CD4-positive, alpha-beta T cell treated with Interleukin-1 beta for 1 hour (primary cell): ENCODE measurements at places on chromosomes 2 and 18.

- DNase-seq: no peak
Observed at GRCh38 chr18:11886577-11887110, 21.5 kb downstream of the MPPE1 start.

DNA sequence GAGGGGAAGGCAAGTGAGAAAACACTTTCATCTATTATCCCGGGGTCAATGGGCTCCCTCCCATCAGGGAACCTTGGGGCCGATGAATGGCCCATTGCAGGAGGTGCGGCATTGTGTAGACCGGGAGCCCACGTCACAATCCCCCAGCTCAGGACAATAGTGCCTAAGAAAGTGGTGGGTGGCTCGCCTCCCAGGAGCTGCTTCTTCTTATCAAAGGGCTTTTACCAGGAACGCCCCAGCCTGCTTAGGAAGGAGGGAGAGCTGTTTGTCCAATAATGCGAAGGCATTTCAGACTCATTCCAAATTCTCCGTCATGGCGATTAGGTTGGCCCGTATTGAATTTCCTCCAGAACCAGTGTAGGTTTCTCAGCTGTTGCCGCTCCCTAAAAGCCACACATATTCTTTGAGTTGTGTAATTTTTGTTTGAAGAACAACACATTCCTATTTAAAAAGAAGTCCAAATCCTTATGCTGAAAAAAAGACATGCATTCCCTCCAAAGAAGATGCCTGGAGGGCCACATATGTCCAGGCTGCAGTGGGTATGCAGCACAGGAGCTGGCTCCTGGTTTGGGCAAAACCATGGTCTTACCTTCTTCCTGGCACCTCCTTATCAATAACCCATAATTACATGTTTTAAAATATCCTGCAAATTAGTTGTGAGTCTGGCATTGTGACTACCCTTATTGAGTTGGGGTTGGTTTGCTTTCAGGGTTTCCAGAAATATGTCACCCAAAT, 264.7 kb downstream of the MYCN start:
- DNase-seq: no peak

GRCh38 chr2:8886876-8887275, 49.5 kb upstream of the KIDINS220 start:
- no peak for DNase-seq

GRCh38 chr2:235570966-235571692, 77.3 kb downstream of the AGAP1 start:
- DNase-seq: no peak

DNA sequence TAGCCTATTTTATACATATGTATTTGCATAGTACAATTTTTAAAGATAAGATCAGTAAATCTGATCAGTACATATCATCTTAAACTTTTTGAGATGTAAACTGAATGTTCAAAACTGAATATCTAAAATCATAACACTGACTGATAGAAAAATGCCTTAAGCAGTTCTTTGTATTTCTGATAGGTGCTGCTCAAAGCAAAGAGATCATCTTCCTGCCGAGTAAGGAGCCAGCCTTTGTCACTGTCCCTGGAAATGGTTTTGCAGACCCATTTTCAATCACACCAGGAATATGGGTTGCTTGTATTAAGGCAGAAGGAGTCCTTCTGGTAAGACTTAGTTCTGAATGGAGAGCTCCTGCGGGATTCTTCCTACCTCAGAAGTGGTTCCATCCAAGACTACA, 135.0 kb downstream of the LAMA3 start:
- DNase-seq: no peak

DNA sequence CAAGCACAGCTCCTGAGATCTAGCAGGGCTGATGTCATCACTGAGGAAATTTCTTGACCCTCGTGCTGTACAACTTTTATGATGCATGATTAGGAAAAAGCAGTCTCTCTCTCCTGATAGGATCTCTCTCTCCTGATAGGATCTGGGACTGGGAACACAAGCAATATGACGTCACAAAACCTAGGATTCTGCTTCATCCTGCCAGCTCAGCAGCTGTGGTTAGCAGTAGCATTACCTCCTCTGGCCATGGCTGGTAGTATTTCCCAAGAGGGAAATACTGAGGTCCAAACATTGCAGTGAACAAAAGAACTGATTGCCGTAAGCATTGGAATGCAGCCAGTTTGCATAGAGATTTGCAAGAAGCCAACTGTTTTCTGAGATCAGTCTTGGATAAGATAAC, 521.2 kb upstream of the POU3F3 start:
- no peak for DNase-seq

GRCh38 chr2:155151945-155152344, 453.4 kb downstream of the KCNJ3 start:
- DNase-seq: no peak

DNA sequence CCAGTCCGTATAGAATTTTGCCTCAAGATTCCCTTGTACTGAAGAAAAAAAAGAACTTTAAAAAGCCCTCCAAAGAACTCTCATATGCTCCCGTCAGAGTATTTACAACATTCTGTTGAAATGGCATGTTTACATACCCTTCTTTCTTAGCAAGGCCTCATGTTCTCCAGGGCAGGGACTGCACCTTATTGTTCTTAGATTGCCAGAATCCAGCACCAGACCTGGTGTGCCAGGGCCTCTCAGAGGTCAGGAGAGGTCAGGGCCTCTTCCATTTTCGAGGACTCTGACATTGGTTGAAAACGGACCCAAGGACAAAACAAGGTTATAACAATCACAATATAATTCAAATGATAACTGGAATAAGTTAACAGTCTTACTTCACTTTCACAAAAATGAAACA, 78.2 kb downstream of the TNP1 start:
- no peak for DNase-seq

GRCh38 chr18:13241083-13241892, 22.7 kb downstream of the LDLRAD4 start:
- no peak for DNase-seq

DNA sequence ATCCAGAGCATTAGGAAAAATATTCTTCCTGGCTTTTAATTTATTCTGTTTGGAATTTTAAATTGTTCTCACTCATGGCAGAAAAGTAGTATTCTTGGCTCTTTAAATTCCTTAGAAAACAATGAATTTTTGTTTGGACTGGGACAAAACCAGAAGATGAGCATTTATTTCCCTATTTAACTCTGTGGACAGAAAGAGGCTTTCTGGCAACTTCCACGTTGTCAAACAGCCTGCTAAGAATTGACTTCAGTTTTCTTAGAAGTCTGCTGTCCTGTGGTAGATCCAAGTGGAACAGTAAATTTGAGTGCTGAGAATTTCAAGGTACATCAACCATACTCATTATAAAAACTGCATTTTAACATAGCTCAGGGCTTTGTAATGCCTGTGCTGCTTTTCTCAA, 83.8 kb downstream of the MGAT5 start:
- no peak for DNase-seq

GRCh38 chr18:8910843-8911242, 191.7 kb upstream of the NDUFV2 start:
- DNase-seq: no peak

- DNase-seq: no peak
Observed at GRCh38 chr2:162676515-162676914, 162.1 kb downstream of the KCNH7 start.

DNA sequence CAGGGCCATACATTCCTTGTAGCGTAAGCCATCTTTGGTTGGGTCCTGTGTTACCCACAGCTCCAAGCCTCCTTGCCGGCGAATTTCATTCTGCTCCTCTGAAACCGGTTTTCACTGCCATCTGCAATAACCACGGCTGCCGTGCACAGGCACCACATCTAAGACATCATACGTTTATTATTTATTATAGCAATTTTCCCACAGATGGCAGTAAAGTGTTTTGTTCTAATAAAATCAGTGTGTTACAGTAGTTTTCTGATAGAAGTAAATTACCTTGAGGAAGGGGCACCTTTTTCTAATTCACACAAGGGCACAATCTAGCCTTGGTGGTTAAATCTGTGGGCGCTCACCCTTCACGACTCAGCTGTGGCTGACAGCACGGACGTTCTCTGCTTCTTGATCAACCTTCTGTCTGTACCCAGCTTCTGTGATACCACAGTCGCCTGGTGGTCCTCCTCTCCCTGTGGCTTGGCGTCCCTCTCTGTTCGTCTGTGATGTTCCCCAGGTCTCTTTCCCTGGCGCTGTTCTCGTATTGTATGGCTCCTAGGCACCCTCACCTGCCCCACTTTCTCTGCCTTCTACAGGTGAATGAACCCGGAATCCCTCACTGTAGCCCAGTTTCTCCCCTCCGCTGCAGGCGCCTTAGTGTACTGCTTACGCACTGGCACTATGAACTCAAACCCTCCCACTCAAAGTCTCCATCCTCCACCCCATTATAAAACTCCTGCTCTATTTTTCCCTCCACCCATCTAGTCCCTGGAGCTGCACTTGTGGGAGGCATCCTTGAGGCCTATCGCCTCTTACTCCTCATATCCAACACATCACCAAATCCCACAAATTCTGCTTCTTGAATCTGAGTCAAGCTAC, 236.8 kb downstream of the DYSF start:
- no peak for DNase-seq
